GM04503 (cell line): ENCODE measurements at places on chromosomes 16 and 17.
A peak's percentile ranks its signal among the peaks of the same experiment; 100 is the strongest.

DNA sequence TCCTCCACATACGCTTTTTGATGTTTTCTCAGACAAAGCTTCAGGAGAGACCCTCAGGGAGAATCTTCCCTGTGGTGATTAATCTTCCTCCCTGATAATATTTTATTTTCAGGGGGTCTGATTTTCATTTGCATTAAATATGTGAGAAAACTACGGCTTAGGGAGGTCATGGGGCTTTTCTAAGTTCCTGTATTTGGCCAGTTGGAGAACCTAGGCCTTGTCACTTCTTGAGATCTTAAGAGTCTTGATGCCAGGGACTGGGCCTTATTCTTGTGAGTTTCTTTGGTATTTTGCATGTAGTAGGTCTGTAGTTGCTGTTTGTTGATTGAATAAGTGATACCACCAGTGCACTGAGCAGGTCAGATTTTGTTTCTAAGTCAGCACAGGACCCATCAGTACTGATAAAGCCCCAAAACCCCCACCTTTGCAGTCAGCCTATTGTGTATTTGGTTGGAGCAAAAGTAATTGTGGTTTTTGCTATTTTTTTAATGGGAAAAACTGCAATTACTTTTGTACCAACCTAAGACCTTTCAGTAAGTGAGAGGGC is 130.1 kb downstream of the PRKCA start:
- no peak for DNase-seq

- DNase-seq: peak; percentile 65
Observed at GRCh38 chr17:47882247-47882646, 13.8 kb upstream of the SP2 start.

GRCh38 chr17:20823905-20824304 is 218.9 kb downstream of the USP22 start:
- no peak for DNase-seq

DNA sequence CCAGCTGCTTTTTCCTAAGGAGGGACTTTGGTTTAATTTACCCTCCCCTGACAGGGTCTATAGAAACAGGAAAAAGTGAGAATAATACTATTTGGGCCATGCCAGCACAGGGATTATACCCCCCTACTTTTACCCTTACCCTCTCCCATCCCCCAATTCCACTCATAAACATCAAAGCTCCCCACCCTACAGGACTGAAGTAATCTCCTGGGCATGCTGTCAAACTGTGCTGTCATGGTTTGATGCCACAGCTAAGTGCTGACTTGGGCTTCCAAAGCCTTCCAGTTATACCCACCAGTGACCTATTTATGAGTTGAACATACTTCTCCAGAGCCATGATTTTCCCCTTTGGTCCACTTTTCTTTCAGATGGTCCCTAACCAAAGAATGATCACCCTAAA is 12.8 kb downstream of the PHF12 start:
- no peak for DNase-seq

- DNase-seq: peak; percentile 94
Observed at GRCh38 chr17:44556832-44557606, at the start of gene FZD2. Gene FZD2 (plus strand): TSS chr17:44557484. CDS start chr17:44557689, 205 bp downstream.

DNA sequence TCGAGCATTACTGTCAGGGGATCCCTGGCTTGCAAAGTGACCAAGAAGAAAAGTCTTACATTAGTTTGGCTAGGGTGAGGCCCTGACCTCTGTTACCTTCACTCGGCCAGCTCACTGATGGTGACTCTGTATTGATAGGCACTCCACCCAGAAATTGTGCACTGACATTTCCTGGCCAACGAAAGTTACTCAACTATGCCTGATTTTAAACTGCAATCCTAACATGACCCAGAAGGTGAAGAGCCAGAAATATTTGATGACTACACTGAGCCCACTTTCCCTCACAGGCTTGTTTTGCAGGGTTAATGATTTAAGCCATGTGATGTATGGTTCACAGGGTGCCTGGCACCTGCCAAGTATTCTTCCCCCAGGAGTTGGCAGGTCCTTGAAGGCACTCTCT is 208.2 kb upstream of the MAF start:
- no peak for DNase-seq

GRCh38 chr16:27251541-27252205 is 16.9 kb downstream of the NSMCE1 start:
- no peak for DNase-seq

DNA sequence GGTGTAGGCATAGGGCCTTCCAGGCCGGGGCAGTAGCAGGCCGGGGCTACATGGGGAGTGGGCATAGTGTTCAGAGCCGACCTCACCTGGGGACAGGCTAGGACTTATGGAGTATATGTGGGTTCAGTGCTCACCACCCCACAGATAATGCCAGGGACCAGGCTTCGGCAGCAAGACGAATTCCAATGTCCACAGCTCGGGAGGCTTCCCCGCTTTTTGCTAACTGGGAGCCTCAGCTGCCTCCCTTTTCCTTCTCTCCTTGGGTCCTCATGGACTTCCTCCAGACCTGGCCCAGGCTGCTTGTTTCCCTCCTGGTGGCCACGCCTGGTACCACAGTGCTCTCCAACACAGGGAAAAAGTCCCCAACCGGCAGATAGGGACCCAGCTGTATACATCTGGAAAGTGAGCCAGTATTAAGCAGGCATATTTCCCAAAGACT is 20.1 kb upstream of the SLC46A1 start:
- no peak for DNase-seq

DNA sequence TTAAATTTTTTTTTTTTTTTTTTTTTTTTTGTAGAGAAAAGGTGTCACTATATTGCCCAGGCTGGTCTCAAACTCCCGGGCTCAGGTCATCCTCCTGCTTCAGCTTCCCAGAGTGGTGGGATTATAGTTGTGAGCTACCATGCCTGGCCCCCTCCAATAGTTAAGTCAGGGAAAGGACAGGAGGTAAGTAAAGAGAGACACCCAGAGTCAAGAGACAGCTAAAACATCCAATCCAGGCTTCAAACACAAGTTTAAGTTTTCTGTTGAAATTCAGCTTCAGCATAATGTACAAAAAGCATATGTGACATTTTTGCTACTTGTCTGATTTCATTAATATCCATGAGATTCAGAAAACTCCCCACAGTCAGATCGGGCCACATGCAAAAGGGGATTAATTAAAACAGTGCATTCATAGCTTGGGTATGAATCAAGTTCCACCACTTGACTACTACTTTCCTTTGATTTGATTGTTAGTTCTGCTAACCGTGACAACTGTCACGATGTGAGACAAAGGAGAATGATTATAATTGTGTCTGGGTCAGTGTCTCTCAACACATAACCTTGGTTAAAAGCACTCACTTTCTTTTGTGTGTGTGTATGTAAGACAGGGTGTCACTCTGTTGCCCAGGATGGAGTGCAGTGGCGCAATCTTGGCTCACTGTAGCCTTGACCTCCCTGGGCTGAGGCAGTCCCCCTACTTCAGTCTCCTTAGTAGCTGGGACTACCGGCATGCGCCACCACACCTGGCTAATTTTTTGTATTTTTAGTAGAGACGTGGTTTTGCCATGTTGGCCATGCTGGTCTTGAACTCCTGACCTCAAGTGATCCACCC is 184.9 kb downstream of the PARN start:
- no peak for DNase-seq

DNA sequence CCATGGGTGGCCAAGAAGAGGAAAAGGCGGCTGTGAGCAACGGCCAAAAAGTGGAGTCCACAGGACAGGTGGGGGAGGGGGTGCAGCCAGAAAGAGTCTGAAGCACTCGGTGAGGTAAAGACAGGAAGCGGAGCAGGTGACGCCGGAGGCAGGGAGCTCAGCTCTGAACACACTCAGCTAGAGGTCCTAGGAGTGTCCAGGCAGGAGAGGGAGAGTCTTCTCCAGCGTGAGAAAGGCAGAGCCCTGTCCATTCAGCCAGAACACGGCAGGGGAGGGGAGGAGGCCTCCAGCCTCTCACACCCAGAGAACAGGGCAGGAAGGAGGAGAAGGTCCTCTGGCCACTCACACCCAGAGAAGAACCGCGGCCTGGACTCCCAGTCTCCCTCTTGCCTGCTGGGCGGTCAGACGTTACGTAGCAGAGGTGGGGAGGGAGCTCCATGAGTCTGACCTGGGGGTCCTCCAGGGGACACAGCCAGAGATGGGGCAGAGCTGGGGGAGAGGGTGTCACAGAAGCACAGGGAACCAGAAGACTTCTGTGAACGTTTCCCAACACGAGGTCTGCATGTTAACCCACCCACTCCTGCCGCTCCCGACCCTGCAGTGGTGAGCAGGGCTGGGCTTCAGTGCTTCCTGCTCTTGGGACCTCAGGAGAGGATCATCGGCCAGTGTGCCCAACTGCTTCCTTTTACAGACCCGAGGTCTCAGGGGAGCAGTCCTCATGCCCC is 89.2 kb downstream of the ABR start:
- DNase-seq: no peak

GRCh38 chr17:41411072-41411840 is 13.1 kb downstream of the KRT37 start:
- DNase-seq: no peak

GRCh38 chr17:8121681-8122421 is 2.1 kb downstream of the HES7 start:
- no peak for DNase-seq

DNA sequence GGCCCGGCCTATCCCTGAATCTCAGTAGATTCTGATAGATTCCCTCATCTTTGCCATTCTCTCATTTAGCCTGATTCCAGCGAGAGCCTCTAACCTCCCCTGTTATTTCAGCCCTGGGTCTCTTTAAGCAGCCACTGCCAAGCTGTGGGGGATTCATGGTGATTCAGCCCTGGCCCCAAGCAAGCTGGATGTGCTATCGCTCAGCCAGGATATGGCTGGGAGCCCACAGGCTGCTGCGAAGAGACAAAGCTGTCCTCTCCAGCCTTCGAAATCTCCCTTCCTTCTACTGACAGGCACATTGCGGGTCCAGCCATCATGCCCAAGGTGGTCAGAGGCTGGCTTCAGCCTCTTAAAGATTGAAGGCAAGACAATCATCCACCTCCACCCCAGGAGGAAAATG is 394.1 kb downstream of the SOX9 start:
- DNase-seq: no peak

DNA sequence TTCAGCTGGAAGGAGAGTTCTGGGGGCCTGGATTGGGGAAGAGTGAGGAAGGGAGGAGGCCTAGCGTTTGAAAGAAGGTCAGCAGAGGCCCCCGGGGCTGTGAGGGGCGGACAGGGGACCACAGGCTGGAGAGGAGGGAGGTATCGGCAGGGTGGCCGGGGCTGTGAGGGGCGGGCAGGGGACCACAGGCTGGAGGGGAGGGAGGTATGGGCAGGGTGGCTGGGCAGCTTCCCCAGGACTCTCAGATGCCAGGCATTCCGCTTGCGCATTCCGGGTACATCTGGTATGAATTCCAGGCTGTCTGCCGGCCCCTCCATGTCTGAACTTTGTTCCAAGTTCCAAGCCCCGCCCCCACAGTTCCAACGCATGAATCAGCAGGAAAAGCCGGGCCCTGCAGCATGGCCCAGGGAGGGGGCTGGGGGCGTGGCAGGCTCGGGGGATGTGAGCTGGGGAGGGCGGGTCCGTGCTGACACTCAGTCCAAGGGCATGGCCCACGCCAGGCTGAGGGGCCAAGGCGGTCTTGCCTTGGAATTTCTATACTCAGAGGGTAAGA is 4.3 kb upstream of the TLCD2 start:
- peak; percentile 91 for DNase-seq

DNA sequence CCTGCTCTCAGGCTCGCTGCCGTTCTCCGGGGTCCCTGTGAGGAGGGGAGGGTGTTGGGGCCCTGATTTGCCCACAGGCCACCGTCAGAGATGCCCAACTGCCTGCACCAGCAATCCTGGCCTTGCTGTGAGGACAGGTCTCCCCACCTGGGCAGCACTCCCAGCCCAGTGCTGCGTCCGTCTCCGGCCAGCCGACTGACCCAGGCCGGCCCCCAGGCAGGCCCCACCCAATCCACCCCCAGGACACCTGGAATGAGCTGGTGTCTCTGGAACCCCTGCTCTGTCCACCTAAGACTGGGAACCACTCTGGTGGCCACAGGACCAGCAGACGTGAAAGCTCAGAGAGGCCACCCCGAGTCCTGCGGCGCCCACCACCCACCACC is 20.1 kb downstream of the PKD1 start:
- DNase-seq: no peak

GRCh38 chr17:70369391-70369790 is 200.1 kb downstream of the KCNJ2 start:
- no peak for DNase-seq

DNA sequence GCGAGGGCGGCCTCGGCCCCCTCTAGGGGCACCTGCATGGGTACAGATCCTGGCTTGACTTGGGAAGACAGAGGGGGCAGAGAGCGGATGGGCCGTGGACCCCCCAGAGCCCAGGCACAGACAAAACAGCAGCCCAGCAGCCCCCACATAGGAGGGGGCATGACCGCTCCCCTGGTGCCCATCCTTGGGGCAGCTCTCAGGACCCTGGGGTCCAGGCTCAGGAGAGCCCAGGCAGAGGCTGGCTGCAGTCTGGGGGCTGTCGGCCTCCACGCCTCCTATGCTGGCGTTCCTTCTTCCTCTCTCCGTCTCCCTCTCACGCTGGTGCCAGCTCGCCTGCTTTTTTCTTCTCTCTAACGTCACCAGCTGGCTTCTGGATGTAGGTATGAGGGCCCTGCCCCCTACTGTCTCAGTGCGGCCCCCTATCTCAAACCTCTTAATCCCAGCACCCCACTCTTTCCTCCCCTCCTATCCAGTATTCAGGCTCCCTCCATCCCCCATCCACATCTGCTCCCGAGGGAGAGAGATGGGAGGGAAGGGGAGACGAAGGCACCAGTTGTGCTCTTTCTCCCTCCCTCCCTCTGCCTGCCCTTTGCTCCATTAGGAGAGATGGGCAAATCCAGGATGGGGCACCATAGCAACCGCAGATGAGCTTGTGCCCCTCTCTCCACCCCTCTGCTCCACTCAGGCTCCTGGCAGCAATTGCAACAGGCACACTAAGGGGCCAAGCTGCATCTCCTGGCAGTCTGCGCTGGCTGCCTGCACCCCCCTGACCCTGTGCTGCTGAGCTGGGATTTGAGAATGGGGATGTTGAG is at the start of gene GPR179:
TSS of gene GPR179 (minus strand) at position 349 of the 812 bp plus-strand sequence. CDS start at position 182, 167 bp downstream.
- no peak for DNase-seq

GRCh38 chr17:34009912-34010311 is 245.2 kb upstream of the CCL2 start:
- DNase-seq: no peak

GRCh38 chr16:73794994-73795393 is 501.6 kb upstream of the PSMD7 start:
- DNase-seq: no peak

DNA sequence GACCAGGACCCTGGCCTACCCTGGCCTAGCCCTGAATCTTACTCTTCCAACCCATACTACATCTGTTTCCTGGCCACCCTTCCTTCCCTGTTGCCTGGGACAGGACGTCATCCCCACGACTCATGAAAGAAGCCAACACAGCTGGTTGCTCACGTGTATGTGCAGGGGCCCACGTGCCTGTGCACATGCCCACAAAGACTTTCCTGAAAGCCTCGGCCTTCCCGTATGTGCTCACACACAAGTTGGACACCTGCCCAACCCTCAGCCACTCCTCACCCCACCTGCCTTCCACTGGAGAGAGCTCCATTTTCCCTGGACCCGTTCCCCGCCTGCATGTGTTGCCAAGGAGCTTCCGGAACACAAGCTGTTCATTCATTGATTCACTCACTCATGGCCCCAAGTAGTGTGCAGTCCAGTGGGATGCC is 7.0 kb downstream of the PLXDC1 start:
- DNase-seq: no peak

- DNase-seq: no peak
Observed at GRCh38 chr17:57259817-57260216, 3.5 kb downstream of the MSI2 start.

- DNase-seq: no peak
Observed at GRCh38 chr16:4370570-4371356, 885 bp upstream of the VASN start.
